ENCODE measurements at places on chromosomes 7 and 10. TPM values are rescaled to one million over a fixed set of nuclear protein-coding genes. Genes with fewer than 3 reads are reported as not detected.

- no peak for DNase-seq
Observed at GRCh38 chr10:71667387-71667752, 52.2 kb downstream of the C10orf105 start.

GRCh38 chr7:74094224-74095101 lies 10.9 kb downstream of the LIMK1 start:
- DNase-seq, result peak; percentile 94

DNA sequence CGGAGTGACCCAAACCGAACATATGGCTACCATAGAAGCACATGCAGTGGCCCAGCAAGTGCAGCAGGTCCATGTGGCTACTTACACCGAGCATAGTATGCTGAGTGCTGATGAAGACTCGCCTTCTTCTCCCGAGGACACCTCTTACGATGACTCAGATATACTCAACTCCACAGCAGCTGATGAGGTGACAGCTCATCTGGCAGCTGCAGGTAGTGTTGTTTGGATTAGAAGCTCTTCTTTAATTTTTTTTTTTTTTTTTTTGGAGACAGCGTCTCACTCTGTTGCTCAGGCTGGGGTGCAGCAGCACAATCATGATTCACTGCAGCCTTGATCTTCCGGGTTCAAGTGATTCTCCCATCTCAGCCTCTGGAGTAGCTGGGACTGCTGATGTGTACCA lies 45.8 kb downstream of the NRF1 start:
- no peak for DNase-seq

DNA sequence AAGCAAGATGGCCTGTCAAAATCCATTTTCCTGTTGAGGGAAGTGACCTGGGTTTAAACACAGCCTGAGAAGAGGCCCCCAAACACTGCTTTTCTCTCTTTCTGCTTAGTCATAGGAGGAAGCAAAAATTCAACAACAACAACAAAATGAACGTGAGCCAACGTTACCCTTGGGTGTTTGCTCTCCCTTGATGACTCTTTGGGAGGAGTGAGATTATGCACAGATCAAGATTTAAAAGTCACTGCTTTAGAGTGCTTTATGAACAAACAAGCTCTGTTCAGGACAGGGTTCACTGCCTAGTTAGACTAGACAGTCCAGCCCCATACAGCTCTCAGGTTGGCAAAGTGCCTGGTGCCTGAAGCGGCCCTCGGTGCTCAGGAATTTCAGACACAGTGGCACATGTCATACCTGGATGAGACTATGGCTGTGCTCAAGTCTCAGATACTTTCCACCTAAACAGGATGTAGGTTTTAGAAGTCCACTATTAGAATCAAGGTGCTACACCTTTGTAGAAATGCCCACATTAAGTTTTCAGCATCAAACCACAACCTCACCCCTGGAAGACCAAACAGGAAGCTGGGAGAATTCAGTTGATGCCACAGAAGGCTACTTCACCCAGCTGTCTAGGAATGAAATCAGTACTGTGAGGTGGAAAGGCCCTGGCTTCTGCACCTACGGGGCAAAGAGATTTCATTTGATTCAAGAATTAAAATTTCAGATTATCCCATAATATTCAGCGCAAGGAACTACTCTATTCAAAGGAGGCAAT lies 38.7 kb downstream of the DENND11 start:
- DNase-seq, result no peak

GRCh38 chr7:133836666-133837065 lies 290.5 kb upstream of the LRGUK start:
- no peak for DNase-seq

The SLC26A3 gene
- total RNA-seq, result not detected

The ANKRD7 gene
- total RNA-seq, result not detected
